ENCODE measurements at places on chromosomes 12 and 14.

DNA sequence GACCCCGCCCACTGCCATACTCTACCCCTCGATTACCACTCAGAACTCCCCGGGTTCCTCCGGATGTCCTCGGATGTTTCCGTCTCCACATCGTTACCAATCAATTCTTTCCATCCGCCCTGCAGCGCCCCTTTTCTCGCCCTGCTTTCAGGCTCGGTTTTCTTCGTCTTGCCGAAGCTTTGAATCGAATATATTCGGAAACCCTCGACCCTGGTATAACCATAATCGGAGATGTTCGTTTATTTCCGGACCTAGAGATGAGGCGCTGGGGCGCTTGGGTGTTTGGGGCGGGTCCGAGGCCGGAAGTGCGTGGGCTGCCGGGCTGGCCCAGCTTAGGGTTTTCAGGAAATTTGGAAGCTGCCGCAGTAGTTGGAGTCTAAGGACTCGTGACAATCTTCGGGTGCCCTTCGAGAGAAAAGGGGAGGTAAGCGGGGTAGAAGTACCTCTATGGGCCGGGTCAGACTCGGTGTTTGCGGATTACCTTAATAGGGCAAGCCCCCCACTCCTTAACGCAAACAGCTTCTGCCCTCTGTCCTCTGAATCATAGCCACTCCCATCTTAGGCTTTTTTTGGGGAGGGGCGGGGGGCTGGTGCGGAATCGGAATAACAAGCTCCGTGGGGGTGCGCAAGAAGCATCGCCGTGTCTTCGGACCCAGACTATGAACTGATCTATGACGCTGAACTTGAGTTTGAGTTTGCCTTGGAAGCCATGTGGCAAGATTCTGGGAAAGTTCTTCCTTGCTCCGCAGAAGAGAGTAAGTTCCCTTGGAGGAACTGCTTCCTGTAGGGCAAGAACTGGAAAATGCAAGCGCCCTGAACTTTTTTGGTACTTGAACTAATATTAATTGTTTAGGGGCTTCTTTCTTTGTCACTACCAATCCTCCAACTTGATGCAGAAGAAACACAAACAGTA, at the start of gene C14orf119:
C14orf119 (plus strand) TSS at position 310 of the 913 bp plus-strand sequence. CDS start 2,154 bp downstream, outside the sequence.
- peak; percentile 100 for DNase-seq

GRCh38 chr12:94615260-94616181, 34.8 kb downstream of the TMCC3 start:
- DNase-seq: peak; percentile 93

GRCh38 chr12:13258197-13258596, 61.7 kb downstream of the EMP1 start:
- no peak for DNase-seq

- no peak for DNase-seq
Measured at GRCh38 chr12:53950437-53950773, 4.3 kb upstream of the HOXC12 start.

DNA sequence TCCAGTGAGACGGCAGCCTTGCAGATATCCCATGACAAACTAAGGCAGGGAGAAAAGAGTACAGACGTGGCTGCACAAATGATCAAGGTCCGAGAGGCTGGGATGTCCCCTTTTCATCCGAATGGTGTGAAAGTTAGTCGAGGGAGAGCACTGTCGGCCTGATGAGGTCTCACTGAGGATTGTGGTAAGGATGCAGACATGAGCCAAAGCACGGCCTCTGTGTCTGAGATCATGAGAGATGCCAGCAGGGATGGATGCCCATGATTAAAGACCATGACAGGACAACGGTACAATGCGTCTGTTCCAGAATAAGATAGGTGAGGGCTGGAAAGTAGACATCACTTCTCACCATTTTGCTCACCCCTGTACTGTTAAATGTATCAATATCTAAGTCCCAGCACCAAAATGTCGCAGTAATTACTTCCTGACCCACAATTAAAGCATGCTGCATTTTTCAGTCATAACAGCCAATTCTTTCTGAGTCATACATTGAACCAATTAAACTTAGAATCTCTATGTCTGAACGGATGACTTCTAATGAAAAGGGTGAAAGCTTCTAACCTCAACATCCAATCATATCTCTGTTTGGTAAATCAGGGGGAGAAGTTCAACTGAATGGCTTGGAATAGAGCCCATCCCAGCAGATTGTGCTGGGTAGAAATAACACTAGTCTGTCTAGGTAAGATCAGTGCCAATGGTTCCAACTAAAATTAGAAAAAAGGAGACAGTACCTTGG, 249.6 kb upstream of the SOX5 start:
- DNase-seq: peak; percentile 59

- no peak for DNase-seq
Measured at GRCh38 chr12:104651811-104652210, 195.1 kb downstream of the CHST11 start.

GRCh38 chr12:91772411-91772810, 373.2 kb downstream of the BTG1 start:
- peak; percentile 71 for DNase-seq

GRCh38 chr12:82745807-82746206, 59.1 kb downstream of the TMTC2 start:
- no peak for DNase-seq

DNA sequence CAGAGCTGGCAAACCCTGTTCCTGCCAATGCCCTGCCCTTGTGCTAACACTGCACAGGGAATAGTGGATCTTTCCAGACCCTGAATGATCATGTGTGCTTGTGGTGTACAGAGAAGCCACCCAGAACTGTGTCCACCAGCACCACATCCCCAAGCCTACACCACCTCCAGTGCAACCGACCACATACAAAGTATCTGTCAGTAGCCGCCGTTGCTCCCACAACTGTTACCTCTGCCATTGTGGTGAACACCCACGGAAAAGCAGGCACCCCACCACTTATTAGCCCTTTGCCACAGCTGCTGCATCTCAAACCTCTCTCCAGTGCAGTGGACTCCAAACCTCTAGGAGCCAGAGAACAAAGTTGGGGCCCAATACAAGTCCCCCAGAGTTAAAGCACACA, 1049.6 kb downstream of the TRHDE start:
- no peak for DNase-seq

GRCh38 chr12:67797753-67798152, 149.2 kb downstream of the DYRK2 start:
- DNase-seq: no peak

- no peak for DNase-seq
Measured at GRCh38 chr14:91420686-91421085, 3.1 kb upstream of the CCDC88C start.

DNA sequence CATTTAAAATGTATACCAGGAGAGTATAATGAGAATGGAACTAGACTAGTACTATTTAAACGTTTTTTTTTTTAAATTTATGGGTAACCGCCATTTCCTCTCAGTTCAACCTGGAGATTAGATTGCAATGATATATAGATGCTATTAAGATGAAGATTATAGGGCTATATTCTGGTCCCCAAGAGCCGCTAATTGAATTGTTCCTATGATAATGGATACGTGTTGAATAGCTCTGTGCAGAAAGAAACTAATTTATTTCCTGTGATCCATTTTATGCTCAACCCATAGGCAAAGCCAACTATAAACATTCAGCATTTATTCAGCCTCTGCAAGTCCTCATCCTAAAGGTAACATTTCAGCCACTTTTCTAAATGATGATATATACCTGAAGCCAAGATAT, 1595.1 kb upstream of the SEL1L start:
- DNase-seq: no peak

DNA sequence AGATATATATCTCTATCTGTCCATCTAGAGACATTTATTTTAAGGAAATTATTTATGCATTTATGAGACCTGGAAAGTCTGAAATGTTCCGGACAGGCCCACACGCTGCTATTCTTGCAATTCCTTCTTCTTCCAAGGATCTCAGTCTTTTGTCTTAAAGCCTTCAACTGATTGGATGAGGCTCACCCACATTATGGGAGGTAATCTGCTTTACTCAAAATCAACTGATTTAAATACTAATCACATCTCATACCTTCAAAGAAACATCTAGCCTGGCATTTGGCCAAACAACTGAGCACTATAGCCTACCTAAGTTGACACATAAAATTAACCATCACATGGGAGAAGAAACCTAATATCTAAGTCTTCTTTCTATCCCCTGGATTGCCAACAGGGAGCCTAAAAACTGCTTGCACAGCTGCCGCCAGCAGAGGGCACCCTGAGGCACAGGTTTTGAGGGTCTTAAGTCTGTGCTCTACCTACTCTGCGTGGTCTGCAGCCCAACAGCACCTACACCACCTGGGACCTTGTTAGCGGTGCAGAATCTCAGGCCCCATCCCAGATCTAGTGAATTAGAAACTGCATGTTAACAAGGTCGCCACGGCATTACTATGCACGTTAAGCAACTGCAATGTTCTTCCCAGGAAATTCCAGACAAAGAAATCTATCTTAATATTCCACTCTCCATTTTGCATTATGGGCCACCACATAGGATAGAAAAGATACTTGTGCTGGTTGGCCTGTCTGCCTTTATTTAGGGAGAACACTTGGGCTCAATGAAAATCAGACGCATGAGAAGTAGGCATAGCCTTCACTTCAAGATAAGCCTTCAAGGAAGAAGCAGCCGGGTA, 249.7 kb downstream of the FOXG1 start:
- DNase-seq: peak; percentile 24

DNA sequence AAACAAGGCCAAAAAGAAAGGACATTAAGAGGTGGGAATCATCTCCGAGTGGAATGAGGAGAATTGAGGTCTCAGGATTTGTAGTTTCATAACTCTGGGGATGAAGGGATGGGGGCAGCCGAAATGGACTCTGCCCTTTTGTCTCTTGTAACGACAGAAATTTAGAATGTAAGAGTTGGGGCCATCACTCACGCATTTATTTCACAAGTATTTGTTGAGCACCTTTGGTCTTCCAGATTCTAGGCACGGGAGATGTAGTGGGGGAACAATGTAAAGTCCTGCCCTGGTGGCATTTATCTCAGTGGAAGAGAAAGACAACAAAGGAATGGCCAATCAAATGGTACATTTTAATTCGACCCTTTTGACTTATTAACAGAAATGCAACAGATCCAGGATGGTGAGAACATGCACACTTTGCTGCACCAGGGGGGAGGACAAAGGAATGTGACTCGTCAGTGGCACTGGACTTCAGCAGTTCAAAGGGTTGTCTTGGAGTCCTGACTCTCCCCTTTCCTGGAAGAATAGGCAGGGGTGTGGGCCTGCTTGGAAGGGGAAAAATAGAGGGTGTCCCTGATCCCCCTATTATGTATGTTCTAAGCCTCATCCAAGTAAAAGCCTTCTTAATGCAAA, 102.0 kb downstream of the TMEM30B start:
- DNase-seq: peak; percentile 92

- no peak for DNase-seq
Measured at GRCh38 chr12:27190761-27191160, 53.3 kb upstream of the STK38L start.

DNA sequence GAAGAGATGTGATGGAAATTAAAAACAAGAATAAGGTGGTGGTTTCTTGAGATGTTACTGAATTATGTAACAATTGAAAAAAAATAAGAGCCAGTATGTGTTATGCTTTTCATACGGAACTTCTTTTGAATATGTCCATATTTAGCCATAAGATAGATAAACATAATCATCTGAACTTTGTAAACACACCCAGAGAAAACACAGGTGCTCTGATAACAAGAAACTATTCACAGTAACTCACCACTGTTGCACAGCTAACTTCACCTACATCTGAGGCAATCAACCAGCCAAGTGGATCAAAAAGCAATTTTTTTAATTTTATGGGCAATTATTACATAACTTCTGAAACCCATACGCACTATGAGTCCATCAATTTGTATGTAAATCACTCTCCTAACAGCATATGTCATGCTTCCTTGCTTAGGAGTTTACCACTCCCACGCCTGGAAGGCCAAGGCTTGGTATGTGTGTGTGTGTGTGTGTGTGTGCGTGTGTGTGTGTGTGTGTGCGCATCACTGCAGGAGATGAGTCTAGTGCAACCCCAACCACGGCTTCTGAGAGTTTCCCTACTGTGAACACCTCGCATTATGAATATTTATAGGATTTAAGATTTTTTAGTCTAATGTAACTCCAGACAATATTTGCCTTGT, 443.4 kb downstream of the BCAT1 start:
- no peak for DNase-seq

DNA sequence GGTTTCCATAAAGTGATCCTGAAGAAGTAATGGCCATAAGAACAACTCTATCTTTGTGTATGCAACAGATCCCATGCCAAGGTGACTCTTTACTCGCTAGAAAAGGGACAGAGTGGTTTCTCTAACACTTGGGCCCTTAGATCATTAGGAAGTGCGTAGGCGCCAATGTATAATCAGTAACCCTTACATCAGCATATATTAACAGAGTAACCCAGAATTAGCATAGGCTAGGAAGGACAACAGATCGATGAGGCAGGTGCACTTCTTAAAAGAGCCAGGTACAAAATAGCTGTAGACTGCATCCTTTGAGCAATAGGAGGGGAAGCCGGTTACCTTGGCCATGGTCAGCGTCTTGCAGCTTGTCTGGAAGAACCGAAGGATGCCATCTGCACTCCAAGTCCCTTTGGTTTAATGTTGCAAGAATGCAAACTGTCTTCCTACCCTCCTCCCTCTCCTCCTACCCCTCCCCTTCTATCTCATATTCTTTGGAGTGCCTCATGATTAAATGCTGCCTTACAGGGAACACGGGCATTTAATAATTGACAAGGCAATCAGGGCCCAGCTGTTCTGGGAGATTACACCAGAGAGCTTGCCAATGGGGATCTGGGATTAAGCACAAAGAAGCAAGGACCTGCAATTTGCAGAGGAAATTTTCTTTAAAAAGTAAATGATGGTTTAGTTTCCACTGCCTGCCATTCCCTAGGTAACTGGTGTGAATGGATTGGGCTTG, 8.0 kb downstream of the GSG1 start:
- DNase-seq: peak; percentile 52

DNA sequence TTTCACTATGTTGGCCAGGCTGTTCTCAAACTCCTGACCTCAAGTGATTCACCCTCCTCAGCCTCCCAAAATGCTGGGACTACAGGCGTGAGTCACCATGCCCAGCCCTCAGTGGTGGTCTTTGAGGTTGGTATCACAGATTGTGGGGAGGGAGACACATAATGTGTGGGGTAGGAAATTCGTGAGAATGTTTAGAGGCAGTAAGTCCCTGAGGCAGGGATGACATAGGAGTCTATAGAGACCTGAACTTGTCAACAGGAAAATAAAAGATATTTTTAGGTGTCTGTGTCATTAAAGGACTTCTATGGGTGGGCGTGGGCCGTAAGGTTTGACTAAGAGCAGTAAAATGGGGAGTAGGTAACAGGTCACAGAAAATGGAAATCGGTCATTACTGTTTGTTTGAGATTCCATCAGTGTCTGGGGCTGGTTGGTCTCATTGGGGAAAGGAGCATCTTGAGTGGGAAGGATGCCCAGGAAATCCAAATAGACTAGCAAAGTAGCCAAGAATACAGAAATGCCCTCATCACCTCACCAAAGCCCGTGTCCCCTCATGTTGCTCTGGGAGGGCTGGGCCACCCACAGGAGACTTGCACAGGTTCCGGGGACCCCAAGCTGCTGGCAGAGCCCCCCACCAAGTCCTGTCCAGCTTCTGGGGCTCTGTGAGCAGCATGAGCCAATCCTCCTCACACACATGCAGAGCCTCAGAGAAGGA, 63.6 kb upstream of the BCL2L14 start:
- DNase-seq: peak; percentile 44

All from kidney tubule cell (primary cell).